Left lung (tissue), 14 donors: ENCODE measurements at places on chromosomes 13 and 19. TPM values are rescaled to one million over a fixed set of nuclear protein-coding genes. Genes with fewer than 3 reads are reported as not detected.
A peak's percentile ranks its signal among the peaks of the same experiment; 100 is the strongest.

DIRAS1 gene
- 0.71 TPM for total RNA-seq

DKKL1 gene
- not detected for total RNA-seq

CEACAM5 gene
- 21.2 TPM for total RNA-seq

MAST3 gene
- 17.0 TPM for total RNA-seq

OLFM2 gene
- 10.4 TPM for total RNA-seq

LMTK3 gene
- 4.4 TPM for total RNA-seq

DNA sequence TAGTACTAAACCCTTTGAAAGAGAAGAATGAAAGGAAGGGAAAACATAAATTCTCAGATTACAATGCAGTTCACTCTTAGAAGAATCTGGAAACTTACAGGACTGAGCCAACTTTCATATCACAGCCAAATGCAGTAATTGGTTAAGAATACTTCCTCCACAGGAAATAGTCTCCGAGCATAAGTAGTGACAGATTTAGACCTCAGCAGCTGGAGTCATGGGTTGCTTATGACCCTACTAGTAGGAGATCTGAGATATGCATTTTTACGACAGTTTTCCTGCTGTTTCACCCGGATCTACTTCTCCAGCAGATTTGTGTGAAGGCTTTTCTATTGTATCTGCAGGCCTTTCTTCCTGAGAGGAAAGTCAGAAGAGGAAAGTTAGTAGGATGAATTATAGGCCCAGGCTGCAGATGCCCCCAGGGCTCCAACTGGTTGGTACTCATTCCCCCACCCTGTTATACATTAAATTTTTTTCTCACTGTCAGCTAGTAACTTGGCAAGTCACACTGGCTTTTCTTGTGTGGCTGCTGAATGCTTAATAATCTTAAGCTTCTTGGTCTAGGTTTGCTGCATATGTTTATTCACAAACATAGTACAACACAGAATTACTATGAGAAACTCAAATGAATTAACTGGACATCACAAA lies 1241.5 kb upstream of the MIR17HG start:
- H3K4me1 ChIP-seq = no peaks in the 10 kb centered on the region
- H3K27me3 ChIP-seq = no peaks in the 10 kb centered on the region
- DNase-seq = no peak
- H3K4me3 ChIP-seq = no peak overlapping the region
- no peaks in the 10 kb centered on the region for H3K36me3 ChIP-seq

DNA sequence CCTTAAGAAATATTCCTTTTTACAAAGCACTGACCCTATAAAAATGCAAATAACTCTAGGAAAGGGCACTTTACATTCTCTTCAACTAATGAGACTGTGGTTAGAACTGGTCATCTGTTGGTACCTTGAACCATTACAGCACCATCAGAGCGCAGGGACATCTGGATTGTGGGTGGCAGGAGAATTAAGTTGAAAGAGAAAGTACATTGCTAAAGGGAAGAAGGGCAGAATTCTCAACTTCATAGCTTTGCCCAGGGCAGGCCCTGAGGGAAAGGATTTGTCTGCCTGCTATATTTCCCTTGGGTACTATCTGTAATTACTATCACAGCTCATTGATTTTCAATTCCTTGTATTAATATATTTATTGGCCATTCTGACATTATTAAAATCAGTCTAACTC lies 196.8 kb downstream of the KLF12 start:
- DNase-seq = no peak
- H3K27ac ChIP-seq = no peak overlapping the region
- no peaks in the 10 kb centered on the region for H3K4me1 ChIP-seq
- H3K4me3 ChIP-seq = no peak overlapping the region
- no peaks in the 10 kb centered on the region for H3K36me3 ChIP-seq
- H3K27me3 ChIP-seq = no peaks in the 10 kb centered on the region

DNA sequence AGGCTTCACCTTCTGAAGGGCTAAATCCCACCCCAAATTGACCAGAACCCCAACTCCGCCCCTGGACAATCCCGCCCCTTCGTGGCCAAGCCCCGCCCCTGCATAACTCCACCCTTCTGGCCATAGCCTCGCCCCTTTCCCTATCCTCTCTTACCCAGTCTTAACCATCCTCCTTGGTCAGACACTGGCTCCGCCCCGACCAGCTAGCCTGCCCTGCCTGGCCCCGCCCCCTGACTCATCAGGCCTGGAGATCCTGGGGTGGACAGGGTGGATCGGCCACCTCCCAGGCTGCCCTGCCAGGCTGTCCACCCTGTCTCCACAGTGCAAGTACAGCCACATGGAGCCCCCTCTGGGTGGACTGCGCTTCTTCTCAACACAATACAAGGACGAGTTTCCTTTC lies 8.0 kb upstream of the ZNF358 start:
- H3K27ac ChIP-seq = no peak overlapping the region
- no peaks in the 10 kb centered on the region for H3K27me3 ChIP-seq
- DNase-seq = peak; percentile 85

GRCh38 chr13:87777387-87777786 lies 106.2 kb downstream of the SLITRK5 start:
- H3K4me3 ChIP-seq = no peak overlapping the region
- no peaks in the 10 kb centered on the region for H3K4me1 ChIP-seq
- H3K27me3 ChIP-seq = no peaks in the 10 kb centered on the region
- no peaks in the 10 kb centered on the region for H3K36me3 ChIP-seq
- DNase-seq = no peak

- no peak overlapping the region for H3K4me3 ChIP-seq
- peak overlapping the region; percentile 90 for H3K27ac ChIP-seq
- no peaks in the 10 kb centered on the region for H3K36me3 ChIP-seq
These were observed 989 bp upstream of the SSC5D start for GRCh38 chr19:55486971-55487923.

- no peaks in the 10 kb centered on the region for H3K36me3 ChIP-seq
- no peak overlapping the region for H3K27ac ChIP-seq
- H3K4me3 ChIP-seq = no peak overlapping the region
- no peaks in the 10 kb centered on the region for H3K27me3 ChIP-seq
- no peak for DNase-seq
These were observed 284.4 kb downstream of the DIAPH3 start for GRCh38 chr13:59879281-59879680.

- H3K27ac ChIP-seq = no peak overlapping the region
- H3K4me1 ChIP-seq = peaks cover 10% of the 10 kb centered on the region
- H3K36me3 ChIP-seq = no peaks in the 10 kb centered on the region
- DNase-seq = no peak
- no peaks in the 10 kb centered on the region for H3K27me3 ChIP-seq
These were observed 86.1 kb downstream of the FLT1 start for GRCh38 chr13:28408863-28409262.

DNA sequence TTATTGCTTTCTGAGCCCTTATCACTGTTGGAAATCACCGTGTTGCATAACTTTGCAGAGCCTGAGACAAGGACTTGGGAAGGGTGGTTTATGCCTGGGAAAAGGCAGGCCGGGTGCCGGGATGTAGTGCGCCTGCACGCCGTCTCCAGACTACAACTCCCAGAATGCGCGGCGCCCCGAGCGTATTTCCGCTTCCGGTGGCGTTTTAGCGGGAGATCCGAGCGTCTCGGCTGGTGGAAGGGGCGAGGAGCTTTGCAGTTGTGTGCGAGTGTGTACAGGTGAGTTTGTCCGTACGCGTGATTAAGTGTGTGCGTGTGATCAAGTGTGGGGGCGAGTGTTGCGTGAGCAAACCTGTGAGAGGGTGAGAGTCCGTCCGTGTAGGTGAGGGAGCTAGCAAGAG lies 75.4 kb downstream of the PEG3 start:
- H3K36me3 ChIP-seq = no peaks in the 10 kb centered on the region
- no peaks in the 10 kb centered on the region for H3K27me3 ChIP-seq
- H3K27ac ChIP-seq = no peak overlapping the region
- H3K4me3 ChIP-seq = peak overlapping the region; percentile 33
- peak; percentile 53 for DNase-seq

DNA sequence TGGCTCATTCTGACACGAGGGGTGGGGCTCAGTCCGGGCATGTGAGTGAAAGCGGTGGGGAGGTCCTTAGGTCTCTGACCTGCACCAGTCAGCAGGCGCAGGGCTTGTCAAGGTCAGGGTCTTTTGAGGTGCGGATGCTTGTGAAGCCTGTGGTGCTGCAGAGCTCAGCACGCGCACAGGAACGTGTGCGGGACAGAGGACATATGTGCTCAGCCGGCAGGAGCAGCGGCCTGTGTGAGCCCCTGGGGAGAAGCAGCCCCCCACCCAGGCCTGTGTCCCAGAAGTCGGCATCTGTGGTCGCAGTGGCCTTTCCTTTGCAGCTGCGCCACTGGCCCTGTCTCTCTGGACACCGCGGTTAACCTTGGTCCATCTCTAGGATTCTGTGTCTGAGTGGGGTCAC lies 30.9 kb downstream of the ATP4B start:
- no peaks in the 10 kb centered on the region for H3K27me3 ChIP-seq
- peaks cover 74% of the 10 kb centered on the region for H3K36me3 ChIP-seq
- H3K4me1 ChIP-seq = no peaks in the 10 kb centered on the region
- no peak for DNase-seq
- H3K4me3 ChIP-seq = no peak overlapping the region

DNA sequence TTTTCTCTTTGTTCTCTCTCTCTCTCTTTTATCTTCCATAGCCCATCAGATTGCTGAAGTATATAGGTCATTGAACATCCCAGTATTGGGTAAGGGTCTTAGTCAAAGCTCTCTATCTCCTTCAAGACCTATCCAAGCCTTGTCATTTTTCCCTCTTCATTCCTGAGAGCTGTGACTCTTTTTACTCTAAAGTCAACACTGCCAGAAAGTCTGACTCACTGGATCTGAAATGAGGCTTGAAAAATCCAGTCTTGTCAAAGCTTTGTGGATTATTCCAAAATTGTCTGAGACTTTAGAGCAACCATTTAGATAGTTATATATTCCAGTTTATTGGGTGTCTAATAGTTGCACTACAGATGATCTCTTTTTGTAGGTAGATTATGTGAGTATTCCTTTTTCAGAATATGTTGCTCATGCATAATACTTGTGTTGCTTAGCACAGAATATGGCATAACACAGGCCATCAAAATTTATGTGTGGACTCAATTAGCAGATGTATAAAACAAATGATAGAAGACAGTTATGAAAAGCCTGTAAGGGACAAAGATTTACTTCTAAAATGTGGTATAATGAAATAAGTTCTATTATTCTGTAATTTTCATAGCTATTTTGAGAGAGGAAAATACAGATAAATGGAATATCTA lies 389.3 kb upstream of the PCDH9 start:
- H3K27ac ChIP-seq = no peak overlapping the region
- H3K4me3 ChIP-seq = no peak overlapping the region
- no peaks in the 10 kb centered on the region for H3K36me3 ChIP-seq
- no peaks in the 10 kb centered on the region for H3K4me1 ChIP-seq
- H3K27me3 ChIP-seq = no peaks in the 10 kb centered on the region

GRCh38 chr19:20964798-20965197 lies 41.7 kb downstream of the ZNF85 start:
- H3K4me1 ChIP-seq = no peaks in the 10 kb centered on the region
- H3K27me3 ChIP-seq = no peaks in the 10 kb centered on the region
- H3K36me3 ChIP-seq = no peaks in the 10 kb centered on the region
- no peak overlapping the region for H3K4me3 ChIP-seq
- no peak overlapping the region for H3K27ac ChIP-seq

GRCh38 chr19:5078666-5079065 lies 109.8 kb downstream of the KDM4B start:
- no peaks in the 10 kb centered on the region for H3K36me3 ChIP-seq
- DNase-seq = no peak
- no peak overlapping the region for H3K27ac ChIP-seq

DNA sequence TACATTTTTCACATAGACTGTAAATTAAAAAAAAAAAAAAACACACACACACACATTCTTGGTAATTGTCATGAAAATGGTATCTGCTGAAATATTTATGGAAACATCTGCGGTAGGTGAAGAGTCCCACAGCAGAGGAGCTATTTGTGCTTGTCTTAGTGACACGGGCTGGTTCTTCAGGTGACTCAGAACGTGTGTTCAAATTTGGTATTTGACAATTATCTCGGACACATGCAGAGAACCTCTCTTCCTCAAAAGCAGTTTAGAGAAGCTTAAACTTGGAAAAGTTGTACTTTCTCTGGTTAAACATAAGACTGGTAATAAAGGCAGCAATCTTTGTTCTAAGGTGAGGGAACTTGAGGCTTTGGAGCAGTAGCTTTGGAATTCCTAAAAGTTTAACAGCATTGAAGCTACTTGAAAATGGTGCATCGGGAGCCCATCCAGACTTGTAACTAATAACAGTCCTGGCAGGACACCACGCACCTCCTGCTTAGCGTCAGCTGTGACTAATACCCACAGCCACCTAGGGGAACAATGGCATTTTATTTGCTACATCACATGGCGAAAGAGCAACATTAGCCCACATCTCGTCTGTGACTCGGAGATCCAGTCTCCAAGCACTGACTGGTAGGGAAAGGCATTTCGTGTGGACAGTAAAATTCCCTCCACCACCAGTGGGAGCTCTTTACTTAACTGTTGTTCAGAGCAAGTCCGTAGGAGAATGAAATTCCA lies 1505.1 kb upstream of the SLC10A2 start:
- no peak overlapping the region for H3K27ac ChIP-seq
- no peaks in the 10 kb centered on the region for H3K4me1 ChIP-seq
- no peaks in the 10 kb centered on the region for H3K27me3 ChIP-seq
- H3K36me3 ChIP-seq = no peaks in the 10 kb centered on the region

DNA sequence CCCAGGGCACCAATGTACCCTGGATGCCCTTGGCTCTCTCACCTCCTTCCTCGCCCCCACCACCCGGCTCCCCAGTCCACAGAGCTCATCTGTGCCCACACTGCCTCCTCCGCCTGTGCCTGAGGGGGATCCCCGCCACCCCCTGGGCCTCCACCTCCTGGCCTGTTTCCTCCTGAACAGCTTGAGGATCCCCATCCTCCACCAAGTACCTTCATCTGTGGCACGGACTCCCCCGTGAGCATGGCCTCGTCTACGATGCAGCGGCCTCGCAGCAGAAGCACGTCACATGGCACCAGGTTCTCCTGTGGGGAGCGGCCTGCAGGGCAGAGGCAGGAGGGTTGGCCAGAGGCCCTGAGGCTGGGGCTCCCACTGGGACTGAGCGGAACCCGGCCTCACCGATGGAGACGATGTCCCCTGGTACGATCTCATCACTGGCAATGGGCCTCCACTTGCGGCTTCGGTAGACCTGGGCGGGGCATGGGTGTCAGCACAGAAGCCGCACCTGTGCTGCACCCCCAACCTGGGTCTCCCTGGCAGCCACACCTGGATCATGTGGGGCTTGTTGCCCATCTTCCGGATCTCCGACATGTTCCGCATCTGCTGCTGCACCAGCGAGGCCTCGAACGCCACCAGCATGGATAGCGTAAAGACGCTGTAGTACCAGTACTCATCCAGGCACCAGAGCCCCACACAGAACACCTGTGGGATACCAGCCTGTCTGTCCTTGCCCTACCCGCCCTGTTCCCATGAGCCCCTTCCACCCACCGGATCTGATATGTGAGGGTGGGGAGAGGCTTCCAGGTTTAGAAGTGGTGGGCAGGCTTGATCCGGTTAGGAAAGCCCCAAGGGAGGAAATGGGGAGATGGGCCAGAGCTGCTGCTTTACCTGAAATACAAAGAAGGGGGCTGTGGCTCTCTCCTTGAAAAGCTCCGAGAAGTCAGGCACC lies 6.8 kb downstream of the ATP13A1 start:
- no peak for DNase-seq
- peaks cover 10% of the 10 kb centered on the region for H3K4me1 ChIP-seq
- H3K27me3 ChIP-seq = no peaks in the 10 kb centered on the region
- no peak overlapping the region for H3K4me3 ChIP-seq
- H3K27ac ChIP-seq = no peak overlapping the region

GRCh38 chr13:53460796-53461195 lies 432.2 kb downstream of the OLFM4 start:
- no peaks in the 10 kb centered on the region for H3K36me3 ChIP-seq
- DNase-seq = no peak
- H3K4me1 ChIP-seq = no peaks in the 10 kb centered on the region
- no peaks in the 10 kb centered on the region for H3K27me3 ChIP-seq
- H3K4me3 ChIP-seq = no peak overlapping the region

GRCh38 chr19:53994811-53995210 lies 3.4 kb downstream of the CACNG6 start:
- H3K4me3 ChIP-seq = no peak overlapping the region
- H3K27ac ChIP-seq = no peak overlapping the region
- peaks cover 9% of the 10 kb centered on the region for H3K4me1 ChIP-seq
- no peak for DNase-seq
